Testis (tissue), 5 donors: ENCODE measurements at places on chromosomes 12 and 14.

- peak; percentile 57 for DNase-seq
Measured at GRCh38 chr12:131390412-131391334, 320.2 kb upstream of the SFSWAP start.

DNA sequence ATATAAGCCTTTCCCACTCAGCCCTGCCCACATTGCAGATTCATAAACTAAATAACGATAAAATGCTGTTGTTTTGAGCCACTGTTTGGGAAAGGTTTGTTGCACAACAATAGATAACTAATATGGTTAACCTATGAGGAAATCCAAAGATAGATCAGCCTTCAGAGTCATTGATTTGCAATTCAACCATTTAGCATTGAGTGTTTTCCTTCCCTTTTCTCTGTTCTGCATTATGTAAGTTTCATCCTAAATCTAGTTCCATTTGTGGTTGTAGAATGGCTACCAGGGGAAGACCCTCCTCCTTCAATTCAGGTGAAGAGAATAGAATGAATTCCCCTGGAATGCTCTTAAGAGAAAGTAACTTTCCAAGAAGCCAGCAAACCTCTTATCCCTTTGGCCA is 19.6 kb downstream of the TC2N start:
- no peak for DNase-seq

GRCh38 chr14:23910101-23910875 is 43.3 kb upstream of the DHRS4 start:
- DNase-seq: peak; percentile 34

DNA sequence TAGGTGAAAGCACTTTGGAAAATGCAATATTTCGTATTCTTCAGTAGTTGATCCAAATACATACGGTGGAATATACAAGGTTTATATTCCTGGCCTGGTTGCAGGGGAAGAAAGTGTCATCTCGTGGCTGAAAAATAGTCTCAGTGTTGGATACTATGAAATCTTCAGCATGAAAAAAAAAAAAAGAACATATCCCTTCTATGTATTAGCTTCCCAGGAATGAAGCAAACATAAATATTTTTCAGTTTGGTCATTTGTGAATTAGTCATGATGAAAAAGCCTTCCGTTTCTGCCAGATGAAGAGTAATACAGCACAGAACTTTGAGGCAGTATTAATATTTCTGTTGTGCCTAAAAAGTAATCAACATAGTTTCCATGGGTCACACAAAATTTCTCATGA is 36.7 kb downstream of the FLRT2 start:
- no peak for DNase-seq

GRCh38 chr12:93347054-93347785 is 30.5 kb upstream of the NUDT4 start:
- no peak for DNase-seq

GRCh38 chr12:1559676-1560091 is 34.7 kb downstream of the FBXL14 start:
- no peak for DNase-seq

DNA sequence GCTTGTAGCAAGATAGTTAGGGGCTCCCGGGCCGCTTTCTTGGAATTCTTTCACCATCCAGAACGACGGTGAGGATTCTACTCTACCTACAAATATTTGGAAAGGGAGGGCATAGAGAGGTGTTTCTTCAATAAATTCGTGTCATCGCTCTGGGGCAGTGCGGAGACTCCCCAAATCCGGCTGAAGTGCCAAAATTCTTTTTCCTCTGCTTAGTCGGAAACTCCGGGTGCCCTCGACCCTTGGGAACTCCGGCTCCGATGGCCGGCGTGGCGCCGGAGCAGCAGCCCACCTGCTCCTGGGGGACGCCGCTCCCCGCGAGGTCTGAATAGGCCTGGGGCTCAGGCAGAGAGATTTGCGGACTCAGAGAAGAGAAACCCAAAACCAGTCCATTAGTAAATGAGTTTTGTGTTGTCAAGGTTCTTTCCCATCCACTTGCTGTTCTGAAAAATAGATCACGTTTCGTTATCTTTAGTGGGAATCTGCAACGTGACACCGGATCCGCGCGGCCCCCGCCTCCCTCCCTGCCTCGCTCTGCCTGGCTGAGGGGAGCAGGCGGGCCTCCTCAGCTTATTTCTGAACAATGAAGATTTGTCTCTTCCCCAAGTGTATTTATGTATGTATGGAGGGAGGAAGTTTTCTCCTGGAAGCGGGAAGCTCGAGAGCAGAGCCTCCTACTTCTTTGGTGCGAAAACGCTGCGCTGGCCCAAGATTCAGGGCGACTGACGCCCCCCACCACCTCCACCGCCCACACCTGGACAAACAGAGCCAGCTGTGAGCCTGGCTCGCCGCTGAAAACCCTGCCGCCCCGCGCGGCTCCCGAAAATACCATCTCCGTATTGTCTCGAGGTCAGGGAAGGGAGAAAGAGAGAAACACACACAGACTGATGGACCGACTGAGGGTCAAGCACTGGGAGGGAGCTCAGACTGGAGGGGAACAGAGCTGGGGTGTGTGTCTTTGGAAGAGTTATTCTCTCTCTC is 3.7 kb upstream of the SIX1 start:
- no peak for DNase-seq

DNA sequence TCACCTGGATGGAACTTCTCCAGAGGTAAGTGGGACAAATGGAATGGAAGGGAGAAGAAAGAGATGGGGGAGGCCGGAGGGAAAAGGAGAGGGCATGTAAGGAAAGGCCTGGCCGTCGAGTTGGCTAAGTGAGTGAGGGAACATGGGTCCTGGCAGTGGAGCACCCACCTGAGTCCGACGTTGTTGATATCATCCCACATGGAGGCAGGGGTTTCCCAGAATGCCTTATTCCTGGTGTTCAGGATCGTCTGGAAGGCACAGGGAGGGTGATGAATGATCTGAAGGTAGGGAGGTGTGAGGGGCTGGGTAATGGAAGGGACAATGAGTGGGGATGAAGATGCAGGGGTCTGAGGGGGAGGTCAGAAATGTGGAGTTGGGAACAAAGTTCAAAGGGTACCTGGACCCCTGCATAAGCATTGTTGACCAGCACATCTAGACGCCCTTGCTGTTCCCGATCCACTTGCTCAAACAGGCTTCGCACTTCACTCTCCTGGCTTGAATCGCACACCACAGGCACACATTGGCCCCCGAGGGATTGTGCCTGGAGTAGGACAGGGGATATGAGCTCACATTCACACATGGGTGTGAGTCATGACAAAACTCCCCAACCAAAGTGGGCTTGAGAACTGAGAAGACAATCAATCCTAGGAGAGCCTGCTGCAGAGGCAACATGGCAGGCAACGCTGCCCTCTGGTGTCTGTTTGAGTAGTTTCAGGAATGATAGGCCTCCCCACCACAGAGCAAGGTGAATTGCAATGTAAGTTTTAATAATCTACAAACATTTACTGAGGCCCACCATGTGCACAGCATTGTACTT is 3.0 kb downstream of the DHRS1 start:
- peak; percentile 74 for DNase-seq

- DNase-seq: no peak
Measured at GRCh38 chr14:101400830-101401229, 160.5 kb upstream of the DIO3 start.

DNA sequence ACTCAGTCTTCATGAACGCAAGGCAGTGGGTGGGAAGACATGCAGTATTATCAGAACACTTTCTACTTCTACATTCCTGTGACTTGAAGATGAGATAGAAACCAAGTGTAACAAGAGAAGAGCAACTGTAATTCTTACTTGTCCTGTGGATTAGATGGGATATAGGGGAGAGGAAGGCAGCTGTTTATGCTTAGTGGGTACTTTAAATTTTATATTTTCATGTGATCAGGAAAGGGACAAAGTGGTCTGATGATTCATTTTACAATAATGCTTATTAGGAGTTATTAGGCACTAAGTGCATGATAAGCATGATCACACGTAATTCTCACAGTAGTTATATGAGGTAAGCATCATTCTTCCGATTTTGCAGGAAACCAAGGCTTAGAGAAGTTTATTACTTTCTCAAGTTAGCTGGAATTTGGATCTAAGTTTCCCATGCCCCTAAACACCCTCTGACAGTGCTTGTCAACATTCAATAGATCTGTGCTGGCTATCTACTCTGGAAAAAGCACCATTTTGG is 52.7 kb downstream of the PTGER2 start:
- DNase-seq: no peak

- DNase-seq: no peak
Measured at GRCh38 chr14:59753512-59753911, 117.1 kb downstream of the RTN1 start.

GRCh38 chr12:4119157-4119761 is 154.3 kb upstream of the CCND2 start:
- no peak for DNase-seq
